Ascending aorta (tissue), 2 donors: ENCODE measurements at places on chromosomes 7 and 10.
A peak's percentile ranks its signal among the peaks of the same experiment; 100 is the strongest.

GRCh38 chr10:51297438-51297837, 223.2 kb downstream of the PRKG1 start:
- no peak for DNase-seq

DNA sequence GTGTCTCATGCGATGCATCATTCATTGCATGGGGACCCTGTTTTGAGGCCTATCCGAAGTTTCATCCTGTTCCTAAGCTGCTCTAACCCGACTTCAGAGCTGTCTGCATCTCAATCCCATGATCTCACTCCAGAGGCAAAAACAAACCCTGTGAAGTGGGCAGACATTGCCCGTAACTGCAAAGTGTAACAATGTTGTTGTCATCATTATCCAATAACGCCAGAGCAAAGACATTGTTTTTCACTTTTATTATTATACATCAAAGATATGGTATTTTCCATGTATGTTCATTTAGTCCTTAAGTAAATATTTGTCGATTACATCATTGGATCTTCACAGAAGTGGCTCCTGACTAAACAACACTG, 246.7 kb downstream of the KLF6 start:
- no peak for DNase-seq

GRCh38 chr7:24705461-24705954, 51.8 kb downstream of the GSDME start:
- DNase-seq: no peak

DNA sequence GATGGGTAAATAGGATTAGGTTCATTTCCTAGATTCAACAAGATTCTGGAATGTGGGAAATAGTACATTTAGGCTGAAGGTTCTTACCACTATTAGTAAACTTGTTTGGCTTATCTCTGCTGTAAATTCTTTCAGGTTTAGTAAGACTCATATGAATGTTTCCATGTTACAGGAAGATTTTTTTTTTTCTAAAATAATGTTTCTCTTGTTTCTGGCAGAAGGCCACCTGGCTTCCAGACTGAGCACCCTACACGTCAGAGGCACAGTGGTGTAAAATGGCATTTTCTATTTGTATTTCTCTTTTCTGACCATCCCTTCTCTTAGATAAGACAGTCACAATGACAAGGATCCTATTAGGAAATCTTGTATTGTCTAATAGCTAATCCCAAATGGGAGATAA, 22.7 kb upstream of the AASS start:
- no peak for DNase-seq

GRCh38 chr10:22652988-22653481, 61.3 kb downstream of the PIP4K2A start:
- DNase-seq: no peak

GRCh38 chr10:48652344-48652743, 32.3 kb upstream of the WDFY4 start:
- DNase-seq: no peak

GRCh38 chr10:46536781-46537180, 19.7 kb downstream of the GPRIN2 start:
- no peak for DNase-seq

- no peak for DNase-seq
These were observed 2.4 kb downstream of the KCNH2 start for GRCh38 chr7:150975536-150976319.

DNA sequence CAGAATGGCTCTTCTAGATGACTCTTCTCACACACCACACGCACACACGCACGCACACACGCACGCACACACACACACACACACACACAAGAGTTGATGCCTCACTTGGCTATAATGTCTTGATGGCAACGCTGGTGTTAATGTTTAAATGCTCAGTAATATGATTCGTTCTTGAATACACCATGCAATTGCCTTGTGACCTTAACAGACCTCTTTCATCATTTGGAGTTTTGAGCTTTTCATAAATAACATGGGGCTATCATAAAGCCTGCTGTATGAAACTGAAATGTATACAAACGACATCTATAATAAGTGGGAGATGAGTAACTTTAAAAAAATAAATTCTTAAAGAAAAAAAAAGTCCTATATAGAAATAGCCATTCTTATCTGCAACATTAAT, 8.2 kb downstream of the JCAD start:
- DNase-seq: no peak

- DNase-seq: no peak
These were observed 128.5 kb upstream of the STEAP1 start for GRCh38 chr7:90025771-90026170.

DNA sequence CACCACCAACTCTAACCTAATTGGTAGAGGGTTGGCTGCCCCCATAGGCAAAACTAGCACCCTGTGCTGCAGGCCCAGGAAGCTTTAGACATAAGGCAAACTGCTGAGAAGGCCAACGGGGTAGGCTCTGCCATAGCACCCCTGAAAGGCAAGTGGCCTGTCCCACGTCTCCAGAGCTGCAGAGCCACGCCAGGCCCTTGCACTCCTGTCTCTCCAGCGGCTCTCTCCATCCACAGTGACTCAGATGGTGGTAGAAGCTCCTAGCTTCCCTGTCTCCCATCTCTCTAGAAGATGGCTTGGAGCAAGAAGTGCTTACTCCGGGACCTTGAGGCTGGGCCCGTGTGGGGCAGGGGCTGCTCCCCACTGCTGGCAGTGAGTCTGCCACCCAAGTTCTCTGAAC, 310.6 kb upstream of the ZMIZ1 start:
- no peak for DNase-seq

DNA sequence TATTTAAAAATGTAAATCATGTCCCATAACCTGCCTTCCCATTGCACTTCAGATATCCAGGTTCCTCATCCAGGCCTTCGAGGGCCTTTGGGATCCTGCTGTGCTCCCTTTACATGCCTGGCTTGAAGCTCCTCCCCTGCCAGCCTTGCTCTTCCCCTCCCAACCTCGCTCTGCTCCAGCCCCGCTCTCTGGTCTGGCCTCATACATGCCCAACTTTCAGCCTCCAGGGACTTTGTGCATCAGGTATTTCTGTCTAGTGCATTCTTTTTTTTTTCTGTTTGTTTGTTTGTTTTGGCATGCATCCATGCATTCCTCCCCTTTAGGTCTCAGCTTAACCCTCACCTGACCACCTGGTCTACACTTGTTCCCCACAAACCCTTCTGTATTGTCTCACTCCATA, 160.3 kb downstream of the SNX10 start:
- no peak for DNase-seq

DNA sequence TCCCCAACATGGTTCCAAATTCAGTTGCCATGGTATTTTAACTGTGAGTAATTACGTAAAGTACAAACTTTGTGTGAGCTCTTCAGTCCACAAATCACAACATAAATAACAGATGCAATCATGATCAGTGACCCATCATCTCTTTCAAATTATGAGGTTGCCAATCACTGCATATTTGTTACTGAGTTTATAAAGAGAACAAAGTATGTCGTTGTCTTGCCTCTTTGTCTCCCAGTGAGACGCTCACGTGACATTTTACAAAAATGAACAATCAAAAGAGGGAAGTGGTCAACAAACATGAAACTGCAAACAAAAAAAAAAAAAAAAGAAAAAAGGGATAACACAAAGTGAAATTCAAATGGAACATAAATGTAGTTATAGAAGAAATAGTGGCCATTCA, 122.7 kb upstream of the PDSS1 start:
- no peak for DNase-seq

DNA sequence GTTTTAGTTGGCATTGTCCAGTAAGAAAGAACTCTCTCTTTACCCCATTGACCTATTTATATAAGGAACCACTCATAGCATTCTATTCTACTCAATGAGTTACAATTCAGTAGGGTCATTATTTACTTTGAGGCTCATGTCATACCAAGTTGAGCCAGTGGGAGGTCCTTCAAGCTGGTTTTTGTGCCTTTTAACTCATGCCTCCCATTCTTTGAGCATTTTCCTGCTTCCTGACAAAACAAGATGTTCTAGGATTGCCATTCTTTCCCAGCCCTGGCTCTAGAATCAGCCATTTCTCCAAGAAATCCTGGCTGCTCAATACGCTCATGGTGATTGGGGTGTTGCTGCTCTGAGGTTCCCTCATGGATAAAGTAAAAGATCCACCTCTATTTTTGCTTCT, 250.1 kb downstream of the ABCA13 start:
- no peak for DNase-seq

GRCh38 chr10:49550563-49550962, 11.6 kb upstream of the ERCC6 start:
- no peak for DNase-seq

DNA sequence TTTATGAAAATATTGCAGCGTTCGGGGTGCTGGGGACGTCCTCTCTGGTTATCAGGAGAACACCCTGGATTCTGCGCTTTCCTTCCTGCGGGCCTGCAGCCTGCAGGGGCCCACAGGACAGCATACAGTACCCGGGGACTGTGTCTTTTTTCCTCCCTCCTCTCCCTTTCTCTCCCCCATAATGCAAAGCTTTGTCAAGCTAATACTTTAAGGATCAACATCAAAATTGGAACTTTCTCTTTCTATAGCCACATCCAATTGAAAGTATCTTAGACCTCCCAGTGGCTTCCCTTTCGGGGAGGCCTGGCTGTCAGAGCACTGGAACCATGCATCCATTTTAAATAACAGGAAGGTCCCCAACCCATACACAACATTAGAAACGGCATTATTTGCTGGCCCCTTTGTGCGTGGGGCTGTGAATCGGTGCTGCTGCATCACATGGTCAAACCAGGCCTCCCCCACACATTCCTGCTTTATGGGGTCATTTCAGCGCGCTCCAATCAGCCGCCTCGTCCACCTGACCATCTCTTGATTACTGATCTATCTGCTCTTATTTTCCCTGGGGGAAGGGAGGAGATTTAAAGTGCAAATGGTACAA, 505.1 kb downstream of the DNAJB6 start:
- no peak for DNase-seq

- no peak for DNase-seq
These were observed 137.4 kb downstream of the C7orf25 start for GRCh38 chr7:42774436-42774835.

GRCh38 chr10:100129424-100129823, 47.8 kb upstream of the CPN1 start:
- no peak for DNase-seq

DNA sequence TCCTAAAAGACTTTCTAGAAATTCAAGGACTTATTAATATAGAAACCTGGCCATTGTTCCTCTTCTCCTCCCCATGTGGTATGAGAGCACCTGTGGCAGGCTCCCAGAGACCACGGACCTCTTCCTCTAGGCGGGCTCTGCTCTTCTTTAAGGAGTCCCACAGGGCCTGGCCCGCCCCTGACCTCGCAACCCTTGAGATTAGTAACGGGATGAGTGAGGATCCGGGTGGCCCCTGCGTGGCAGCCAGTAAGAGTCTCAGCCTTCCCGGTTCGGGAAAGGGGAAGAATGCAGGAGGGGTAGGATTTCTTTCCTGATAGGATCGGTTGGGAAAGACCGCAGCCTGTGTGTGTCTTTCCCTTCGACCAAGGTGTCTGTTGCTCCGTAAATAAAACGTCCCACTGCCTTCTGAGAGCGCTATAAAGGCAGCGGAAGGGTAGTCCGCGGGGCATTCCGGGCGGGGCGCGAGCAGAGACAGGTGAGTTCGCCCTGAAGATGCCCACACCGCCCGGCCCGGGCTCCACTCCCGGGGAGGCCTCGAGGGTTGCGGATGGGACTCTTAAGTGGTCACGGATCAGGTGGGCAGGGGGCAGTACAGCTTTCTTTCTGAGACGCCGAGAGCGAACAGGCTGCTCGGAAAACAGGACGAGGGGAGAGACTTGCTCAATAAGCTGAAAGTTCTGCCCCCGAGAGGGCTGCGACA, at the start of gene SLC26A4:
Gene SLC26A4 (plus strand): TSS at position 448 of the 700 bp plus-strand sequence. CDS start 814 bp downstream, outside the sequence.
- no peak for DNase-seq

GRCh38 chr7:142542942-142543341, 206.3 kb upstream of the PRSS1 start:
- no peak for DNase-seq

- peak; percentile 35 for DNase-seq
These were observed 24.9 kb upstream of the FAM180A start for GRCh38 chr7:135773464-135773863.

- DNase-seq: no peak
These were observed 317.1 kb upstream of the NPVF start for GRCh38 chr7:25545124-25546008.

GRCh38 chr7:92680442-92680841, 90.3 kb upstream of the FAM133B start:
- no peak for DNase-seq

- DNase-seq: no peak
These were observed 214.5 kb downstream of the SNX13 start for GRCh38 chr7:17725821-17726220.

- DNase-seq: no peak
These were observed 331.6 kb upstream of the ZNF32 start for GRCh38 chr10:43980313-43980712.

DNA sequence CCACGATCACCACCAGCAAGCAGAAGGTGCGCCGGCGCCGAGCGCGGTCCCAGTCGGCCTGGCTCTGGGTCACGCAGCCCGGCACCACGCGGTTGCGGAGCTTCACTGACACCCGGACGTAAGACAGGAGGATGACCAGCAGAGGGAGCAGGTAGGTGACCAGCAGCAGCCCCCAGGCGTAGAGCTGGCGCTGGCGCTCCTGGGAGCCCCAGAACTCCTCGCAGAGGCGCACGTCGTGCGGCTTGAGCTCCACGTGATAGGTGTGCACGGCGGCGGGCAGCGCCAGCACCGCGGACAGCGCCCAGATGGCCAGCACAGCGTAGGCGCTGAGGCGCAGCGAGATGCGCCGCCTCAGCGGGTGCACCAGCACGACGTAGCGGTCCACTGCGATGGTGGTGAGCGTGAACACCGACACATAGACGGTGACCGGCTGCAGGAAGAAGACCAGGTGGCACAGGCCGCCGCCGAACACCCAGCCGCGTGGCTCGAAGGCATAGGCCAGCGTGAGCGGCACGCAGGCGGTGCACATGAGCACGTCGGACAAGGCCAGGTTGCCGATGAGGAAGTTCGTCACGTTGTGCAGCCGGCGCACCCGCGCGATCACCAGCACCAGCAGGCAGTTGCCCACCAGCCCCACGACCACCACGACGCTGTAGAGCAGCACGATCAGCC, 920 bp downstream of the PRLHR start:
- DNase-seq: no peak

- no peak for DNase-seq
These were observed 18.2 kb upstream of the MYH16 start for GRCh38 chr7:99254390-99254789.

DNA sequence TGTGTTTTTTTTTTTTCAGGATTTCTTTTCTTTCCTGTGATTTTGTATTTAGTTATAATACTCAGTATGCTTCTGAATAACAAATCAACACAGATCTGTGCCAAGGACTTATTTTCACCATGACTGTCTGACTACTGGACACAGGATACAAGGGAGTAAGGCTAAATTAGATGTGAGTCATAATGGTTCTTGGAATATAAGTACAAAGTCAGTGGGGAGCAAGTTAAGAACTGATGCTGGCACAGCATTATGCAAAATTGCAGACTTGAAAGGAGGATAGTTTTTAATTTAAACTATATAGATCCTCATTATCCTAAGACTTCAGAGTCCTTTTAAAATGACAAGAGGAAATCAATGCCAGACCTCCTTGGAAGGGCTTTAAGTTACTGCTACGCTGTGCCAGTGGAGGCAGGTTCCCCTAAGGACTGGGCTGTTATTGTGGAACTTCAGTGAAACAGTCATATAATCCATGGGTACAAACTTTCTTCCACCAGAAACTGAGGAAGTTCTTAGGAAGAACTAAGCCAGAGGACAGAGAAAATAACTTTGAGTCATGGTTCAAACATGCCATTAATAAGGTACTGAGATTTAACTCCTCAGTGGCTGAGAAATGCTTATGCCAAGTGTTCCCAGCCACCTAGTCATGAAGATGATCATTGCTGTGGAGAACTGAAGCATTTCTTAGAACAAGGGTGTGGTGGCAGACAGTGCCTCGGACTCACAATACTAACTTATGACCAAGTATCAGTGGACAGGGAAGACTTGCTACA, 531.2 kb downstream of the HTR7 start:
- DNase-seq: no peak
